NCI-H524 treated with DMSO at 0.1 percent for 48 hours (cell line): ENCODE measurements at places on chromosomes 11 and 22.

GRCh38 chr22:38513063-38513462 lies 7.0 kb upstream of the DDX17 start:
- no peak for DNase-seq

- DNase-seq = no peak
These were observed 146.3 kb upstream of the ARHGAP20 start for GRCh38 chr11:110858547-110858921.

DNA sequence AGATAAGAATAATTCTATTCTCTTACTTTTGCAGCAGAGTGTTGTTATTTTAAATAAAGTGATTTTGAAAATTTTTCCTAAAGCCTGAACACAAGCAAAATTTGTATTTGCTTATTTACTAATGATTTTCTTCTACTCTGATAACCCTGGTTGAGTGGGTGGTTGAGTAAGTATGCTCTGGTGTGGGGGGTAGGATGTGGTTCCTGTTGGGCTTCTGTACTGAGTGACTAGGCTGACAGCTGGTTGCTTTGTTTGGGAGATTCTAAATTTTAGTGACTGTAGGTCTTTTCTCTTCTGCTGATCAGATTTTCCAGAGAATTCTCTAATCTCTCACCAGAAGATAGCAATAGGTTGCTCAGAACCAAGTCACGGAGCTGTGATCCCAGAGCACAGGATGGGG lies 61.6 kb downstream of the METTL15 start:
- DNase-seq = no peak

DNA sequence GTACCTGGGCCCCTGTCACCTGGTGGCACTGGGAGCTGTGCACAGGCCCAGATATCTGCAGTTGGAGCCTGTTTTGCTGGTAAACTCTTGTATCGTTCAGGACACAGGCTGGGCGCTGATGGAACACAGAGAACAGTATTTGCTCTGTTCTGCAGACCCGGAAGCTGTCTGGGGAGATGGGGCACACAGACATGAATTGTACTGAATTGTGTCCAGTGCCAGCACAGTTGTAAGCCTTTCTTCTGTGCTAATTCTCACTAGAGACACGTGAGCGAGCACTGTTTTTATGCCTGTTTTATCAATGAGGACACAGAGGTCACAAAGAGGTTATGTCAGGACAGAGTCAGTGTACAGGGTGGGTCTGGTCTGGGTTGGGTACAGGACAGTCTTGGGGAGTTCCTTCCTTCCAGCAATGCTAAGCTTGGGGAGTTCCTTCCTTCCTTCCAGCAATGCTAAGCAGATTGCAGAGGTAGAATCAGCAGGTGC lies 24.4 kb upstream of the ACR start:
- DNase-seq = no peak

- DNase-seq = no peak
These were observed 47.2 kb upstream of the SYT7 start for GRCh38 chr11:61627850-61628661.

GRCh38 chr22:50318698-50319411 lies 8.0 kb downstream of the DENND6B start:
- peak; percentile 23 for DNase-seq
